ENCODE measurements at places on chromosomes 5 and 9.

- DNase-seq: peak; percentile 23
Observed at GRCh38 chr5:147857302-147858129, 21.0 kb upstream of the SCGB3A2 start.

GRCh38 chr5:180067986-180068385 is 3.6 kb downstream of the RNF130 start:
- DNase-seq: no peak

DNA sequence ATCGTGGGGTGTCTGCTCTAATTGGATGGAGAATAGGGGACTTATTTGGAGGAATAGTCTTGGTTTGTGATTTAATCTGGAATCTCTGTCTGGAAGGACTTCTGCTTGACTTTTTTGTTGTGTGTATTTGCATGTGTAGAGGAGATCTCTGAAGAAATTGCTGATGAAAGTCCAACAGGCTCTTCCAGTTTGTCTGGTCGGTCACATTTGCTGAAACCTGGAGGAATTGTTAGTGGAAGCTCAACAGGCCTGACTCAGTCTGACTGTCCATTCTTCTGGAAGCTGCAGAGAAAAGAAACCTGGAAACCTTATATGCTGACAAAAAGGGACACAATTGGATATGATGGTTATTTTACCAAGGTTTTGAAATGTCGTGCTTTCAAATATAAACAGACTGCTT is 33.4 kb upstream of the TENT2 start:
- DNase-seq: no peak

- DNase-seq: no peak
Observed at GRCh38 chr9:111187376-111187775, 142.6 kb downstream of the OR2K2 start.

GRCh38 chr5:177334781-177335700 is 16.4 kb downstream of the LMAN2 start:
- DNase-seq: no peak

- no peak for DNase-seq
Observed at GRCh38 chr5:156356238-156356637, 29.3 kb downstream of the SGCD start.

- DNase-seq: no peak
Observed at GRCh38 chr9:68951879-68952659, 61.8 kb downstream of the PRKACG start.

GRCh38 chr9:128657796-128658195 is 1.1 kb upstream of the DYNC2I2 start:
- DNase-seq: no peak

GRCh38 chr5:151722546-151722945 is 35.8 kb upstream of the SPARC start:
- DNase-seq: no peak

DNA sequence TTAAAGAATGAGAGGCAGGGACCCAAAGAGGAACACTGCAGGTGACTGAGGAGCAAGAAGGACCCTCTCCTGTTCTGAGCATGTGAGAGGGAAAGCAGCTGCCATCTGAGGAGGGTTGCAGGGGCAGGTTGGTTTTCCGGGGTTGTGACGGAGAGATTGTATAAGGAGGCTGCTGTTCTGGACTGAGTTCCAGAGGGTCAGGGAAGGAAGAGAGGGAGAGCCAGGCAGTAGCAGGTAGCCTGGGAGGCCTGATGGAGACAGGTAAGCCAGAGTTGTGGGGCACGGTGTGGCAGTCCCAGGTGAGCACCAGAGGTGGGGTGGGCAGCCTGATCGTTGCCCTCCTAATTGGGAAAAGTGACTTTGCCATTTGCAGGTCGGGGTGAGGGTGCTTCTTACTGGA is 9.8 kb downstream of the CCT5 start:
- no peak for DNase-seq

All from NCI-H226 (cell line).